ENCODE measurements at places on chromosomes 2 and 18. TPM values are rescaled to one million over a fixed set of nuclear protein-coding genes. Genes with fewer than 3 reads are reported as not detected.
A peak's percentile ranks its signal among the peaks of the same experiment; 100 is the strongest.

DNA sequence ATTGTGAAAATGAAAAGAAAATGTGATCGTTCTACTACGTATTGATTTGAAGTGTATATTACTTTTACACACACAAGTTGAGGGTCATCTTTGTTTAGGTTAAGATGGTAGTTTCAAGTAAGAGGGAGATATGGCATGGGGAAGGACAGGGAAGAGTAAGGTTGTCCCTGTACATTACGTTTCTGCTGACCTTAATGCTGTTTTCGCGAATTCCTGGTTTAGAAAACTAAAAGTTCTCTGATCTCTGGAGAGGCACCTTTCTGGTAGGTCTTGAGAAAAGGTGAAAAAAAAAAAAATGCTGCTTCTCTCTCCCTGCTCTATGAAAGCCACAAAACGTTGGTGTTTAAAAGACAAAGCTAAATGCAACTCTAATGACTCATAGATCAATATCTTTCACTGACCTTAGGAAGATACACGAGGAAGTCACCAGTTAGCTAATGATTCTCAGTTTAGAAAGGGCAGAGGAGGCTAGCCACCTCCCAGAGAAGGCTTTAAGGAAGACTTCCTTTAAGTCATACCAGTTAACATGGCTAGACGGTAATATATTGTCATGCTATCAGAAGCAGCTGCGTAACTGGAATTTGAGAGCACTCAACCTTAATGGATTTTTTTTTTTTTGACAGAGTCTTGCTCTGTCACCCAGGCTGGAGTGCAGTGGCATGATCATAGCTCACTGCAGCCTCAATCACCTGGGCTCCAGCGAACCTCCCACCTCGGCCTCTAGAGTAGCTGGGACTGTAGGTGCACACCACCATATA, 13.2 kb downstream of the TXNDC2 start:
- no peak for DNase-seq

- DNase-seq: peak; percentile 61
Observed at GRCh38 chr2:101012706-101013181, 10.7 kb downstream of the RPL31 start.

The C1QL2 gene
- polyA plus RNA-seq: not detected

The DNER gene
- 67.2 TPM for polyA plus RNA-seq

DNA sequence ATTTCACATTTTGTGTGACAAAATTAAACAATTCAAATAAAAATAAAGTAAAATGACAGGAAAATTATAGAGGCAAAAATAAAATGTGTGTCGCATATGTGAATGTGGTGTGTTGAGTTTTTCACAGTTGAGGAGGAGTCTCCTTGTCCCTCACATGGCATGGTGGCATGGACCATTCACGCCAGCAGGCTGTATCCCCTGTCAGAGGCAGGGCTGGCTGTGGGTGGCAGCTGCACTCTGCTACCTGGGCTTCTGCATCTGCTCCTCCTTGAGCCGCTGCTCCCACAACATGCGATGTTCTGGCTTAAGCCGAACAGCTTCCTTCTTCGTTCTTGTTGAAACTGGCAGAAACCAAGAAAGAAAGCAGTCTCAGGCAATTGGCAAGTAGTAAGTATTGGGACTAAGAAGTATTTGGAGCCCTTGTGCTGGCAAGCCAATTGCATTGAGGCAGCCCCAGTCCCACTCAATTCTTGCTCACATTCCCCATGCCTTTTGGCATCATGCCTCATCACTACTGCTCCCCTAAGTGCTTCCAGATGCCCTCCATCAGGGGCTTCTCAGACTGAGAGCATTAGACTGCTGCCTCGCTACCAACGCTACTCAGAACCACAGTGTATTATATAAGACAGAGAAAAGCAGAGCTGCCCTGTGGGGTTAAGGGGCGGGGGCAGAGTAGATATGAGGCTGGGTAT, 177.9 kb upstream of the NABP1 start:
- DNase-seq: no peak

- DNase-seq: no peak
Observed at GRCh38 chr2:42296226-42296625, 64.8 kb downstream of the COX7A2L start.

The CCDC102B gene
- 8.8 TPM for polyA plus RNA-seq

The TCF7L1 gene
- polyA plus RNA-seq: 50.7 TPM

GRCh38 chr18:56987236-56987635, 159.7 kb upstream of the BOD1L2 start:
- DNase-seq: no peak

The ARHGEF4 gene
- polyA plus RNA-seq: 6.6 TPM

GRCh38 chr18:23934252-23934651, 80.3 kb upstream of the TTC39C start:
- DNase-seq: no peak

The HRH4 gene
- polyA plus RNA-seq: 0.17 TPM

The CLEC4F gene
- polyA plus RNA-seq: 0.12 TPM

The DHRS9 gene
- polyA plus RNA-seq: 0.68 TPM

GRCh38 chr2:42319265-42319664, 41.8 kb downstream of the COX7A2L start:
- no peak for DNase-seq

DNA sequence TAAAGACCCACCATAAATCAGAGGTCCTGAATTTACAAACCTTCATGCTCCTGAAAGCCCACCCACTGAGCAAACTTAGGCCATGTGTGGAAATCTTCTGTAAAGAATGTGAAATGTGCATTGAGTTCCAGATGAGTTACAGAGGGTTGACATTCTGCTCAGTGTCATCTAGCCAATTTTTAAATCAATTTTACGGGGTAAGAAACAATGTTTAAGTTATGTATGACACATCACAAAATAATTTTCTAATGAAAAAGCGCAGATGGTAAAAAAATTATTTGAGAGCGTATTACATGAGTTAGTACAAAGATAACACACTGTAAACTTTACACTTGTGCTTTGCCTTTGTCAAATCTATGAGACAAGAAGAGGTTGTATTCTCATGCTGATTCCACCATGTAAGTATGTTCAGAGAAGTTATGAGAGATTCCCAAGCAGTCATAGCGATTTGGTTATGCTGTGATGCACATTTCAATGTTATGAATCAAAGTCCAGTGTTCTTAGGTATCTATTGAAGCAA, 446.3 kb downstream of the ADCYAP1 start:
- DNase-seq: no peak

DNA sequence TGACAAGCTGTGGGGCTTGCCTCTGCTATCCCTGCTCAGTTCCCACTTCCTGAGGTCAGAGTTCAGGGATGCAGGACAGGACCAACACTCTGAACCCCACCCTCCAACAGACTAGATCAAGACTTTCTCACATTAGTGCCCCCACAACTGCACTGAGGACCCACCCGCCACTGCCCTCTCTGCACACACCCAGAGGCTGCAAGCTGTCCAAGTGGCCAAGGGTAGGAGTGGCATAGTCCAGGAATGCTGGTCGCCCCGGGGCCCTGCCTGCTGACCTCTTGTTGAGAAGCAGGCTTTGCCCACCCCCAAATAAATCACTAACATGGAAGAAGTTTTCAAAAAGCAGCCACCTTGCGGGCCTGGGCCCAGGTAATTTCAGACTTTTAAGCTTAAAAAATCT, 5.5 kb upstream of the KIF1A start:
- no peak for DNase-seq

The PARD6G gene
- 31.3 TPM for polyA plus RNA-seq

- no peak for DNase-seq
Observed at GRCh38 chr2:96157649-96158553, 12.7 kb upstream of the DUSP2 start.

DNA sequence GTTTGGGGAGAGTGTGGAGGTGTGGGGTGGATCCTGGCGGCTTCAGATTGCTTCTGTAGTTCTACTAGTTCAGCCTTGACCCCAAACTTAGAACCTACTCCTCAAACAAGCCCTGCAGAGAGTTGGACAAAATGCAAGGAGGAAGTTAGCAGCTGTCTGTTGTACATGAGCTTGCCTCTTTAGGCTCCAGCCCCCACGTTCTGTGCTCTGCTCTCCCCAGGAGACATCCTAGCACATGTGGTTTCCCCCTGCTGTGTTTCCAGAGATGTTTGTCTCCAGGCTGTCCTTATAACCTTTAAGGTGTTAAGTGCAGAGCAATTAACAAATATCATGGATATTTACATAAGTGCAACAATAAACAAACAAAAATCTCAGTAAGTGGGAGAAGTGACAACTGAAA, 111.1 kb downstream of the ACOXL start:
- no peak for DNase-seq

The STARD6 gene
- not detected for polyA plus RNA-seq

- no peak for DNase-seq
Observed at GRCh38 chr2:29063646-29064345, 10.5 kb downstream of the PCARE start.

- DNase-seq: no peak
Observed at GRCh38 chr2:240997141-240997855, 1.1 kb upstream of the SNED1 start.

The IMPA2 gene
- 94.5 TPM for polyA plus RNA-seq

- DNase-seq: no peak
Observed at GRCh38 chr2:127011231-127011661, 95.7 kb downstream of the BIN1 start.

GRCh38 chr2:149039213-149039724, 770 bp downstream of the LYPD6B start:
- DNase-seq: no peak

GRCh38 chr2:238635647-238636051, 208.9 kb downstream of the ASB1 start:
- DNase-seq: no peak

- DNase-seq: peak; percentile 18
Observed at GRCh38 chr2:9844576-9844975, 1.3 kb downstream of the TAF1B start.

Data from left kidney (tissue), 8 donors.